NCI-H1694 (cell line): ENCODE measurements at places on chromosomes 13 and 19.
A peak's percentile ranks its signal among the peaks of the same experiment; 100 is the strongest.

GRCh38 chr13:114071991-114072390, 60.4 kb downstream of the RASA3 start:
- no peak for DNase-seq

GRCh38 chr13:112259511-112259910, 116.6 kb upstream of the SPACA7 start:
- no peak for DNase-seq

GRCh38 chr13:44104197-44104490, 224.4 kb downstream of the LACC1 start:
- DNase-seq = peak; percentile 90

GRCh38 chr19:57210381-57210780, 19.1 kb downstream of the ZNF264 start:
- no peak for DNase-seq

DNA sequence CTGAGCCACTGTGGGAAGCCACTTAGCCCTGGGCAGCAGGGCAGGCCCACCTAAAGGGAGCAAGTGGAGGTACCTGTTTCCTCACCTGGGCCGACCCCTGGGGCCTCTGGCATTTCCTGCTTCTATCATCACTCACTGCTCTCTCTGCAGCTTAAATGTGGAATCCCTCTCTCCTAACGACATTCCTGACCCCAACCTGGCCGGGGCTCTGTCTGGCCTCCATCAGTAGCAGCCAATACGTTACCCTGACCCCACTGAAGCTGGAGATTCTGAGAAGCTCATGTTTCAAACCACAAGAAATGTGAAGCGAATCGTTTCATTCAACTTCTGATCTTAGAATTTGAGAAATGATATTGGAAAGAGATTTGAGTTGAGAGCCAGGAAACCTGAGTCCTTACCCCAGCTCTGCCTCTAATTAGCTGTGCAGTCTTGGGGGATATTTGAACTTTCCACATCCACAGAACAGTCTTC, 39.9 kb downstream of the DOCK9 start:
- DNase-seq = no peak

- no peak for DNase-seq
Measured at GRCh38 chr13:49395878-49396380, 47.9 kb downstream of the CAB39L start.

GRCh38 chr19:31099515-31100205, 249.6 kb downstream of the TSHZ3 start:
- no peak for DNase-seq

GRCh38 chr19:49155820-49156346, 687 bp upstream of the HRC start:
- DNase-seq = no peak

DNA sequence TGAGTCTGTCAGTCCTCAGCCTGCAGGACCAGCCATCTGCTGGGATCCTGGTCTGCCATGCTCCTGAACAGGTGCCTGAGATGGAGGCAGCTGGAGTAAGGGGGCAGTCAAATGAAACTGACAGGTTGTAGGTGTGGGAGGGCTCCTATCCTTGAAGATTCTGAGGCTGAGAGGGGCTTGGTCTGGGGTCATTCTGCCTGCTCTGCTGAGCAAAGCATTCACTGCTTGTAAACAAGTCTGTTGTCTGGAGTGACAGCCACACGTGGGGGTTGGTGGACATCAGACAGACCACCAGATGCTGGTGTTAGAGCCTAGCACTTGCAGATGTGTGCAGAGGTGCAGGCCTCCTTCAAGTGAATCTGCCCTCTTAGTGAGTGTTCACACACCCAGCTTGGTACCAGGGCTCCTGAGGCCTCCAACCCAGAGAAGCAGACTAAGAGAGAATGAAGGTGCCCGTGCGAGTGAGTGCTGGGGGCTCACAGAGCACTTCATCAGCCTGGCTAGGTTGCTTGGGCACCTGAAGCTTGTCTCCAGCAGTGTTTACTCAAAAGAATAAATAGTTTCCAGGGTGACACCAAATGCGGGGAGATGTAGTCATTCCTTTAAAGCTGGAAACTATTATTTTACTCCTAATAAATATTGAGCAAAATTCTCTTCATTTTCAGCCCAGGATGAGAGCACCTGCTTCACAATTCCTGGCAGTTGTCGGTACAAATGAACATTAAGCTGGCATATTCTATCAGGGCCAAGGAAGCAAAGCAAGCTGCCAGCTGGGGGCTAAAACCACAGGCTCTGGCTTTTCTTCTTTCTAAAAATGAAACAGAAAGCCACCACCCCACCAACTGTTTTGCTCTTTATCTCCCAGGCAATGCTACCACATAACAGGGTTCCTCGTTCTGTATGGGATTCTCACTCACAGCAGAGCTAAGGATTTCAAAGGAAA, 82.3 kb downstream of the RNASEH2B start:
- peak; percentile 65 for DNase-seq

- no peak for DNase-seq
Measured at GRCh38 chr13:48961379-48961778, 14.3 kb upstream of the FNDC3A start.

GRCh38 chr19:48716562-48717291, 2.8 kb downstream of the MAMSTR start:
- DNase-seq = peak; percentile 96

DNA sequence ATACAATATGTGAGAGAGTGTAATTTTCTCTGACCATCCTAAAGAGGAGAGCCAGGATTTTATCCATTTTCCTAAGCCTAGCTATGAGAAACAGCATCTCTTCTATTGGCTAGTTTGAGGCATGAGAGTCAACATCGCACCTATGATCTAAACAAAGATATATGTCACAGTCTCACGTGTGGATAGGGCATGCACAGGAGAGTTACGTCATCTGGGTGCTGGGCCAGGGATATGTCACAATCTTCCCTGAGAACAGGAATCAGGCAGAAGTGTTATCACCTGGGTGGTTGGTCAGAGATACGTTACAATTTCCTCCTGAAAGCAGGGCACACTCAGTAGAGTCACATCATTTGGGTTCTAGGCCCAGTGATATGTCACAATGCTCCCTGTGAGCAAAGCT, 53.9 kb upstream of the ZNF730 start:
- no peak for DNase-seq

GRCh38 chr19:35559281-35559659, 4.2 kb downstream of the ATP4A start:
- no peak for DNase-seq

- no peak for DNase-seq
Measured at GRCh38 chr13:59230484-59231264, 933.1 kb downstream of the DIAPH3 start.

DNA sequence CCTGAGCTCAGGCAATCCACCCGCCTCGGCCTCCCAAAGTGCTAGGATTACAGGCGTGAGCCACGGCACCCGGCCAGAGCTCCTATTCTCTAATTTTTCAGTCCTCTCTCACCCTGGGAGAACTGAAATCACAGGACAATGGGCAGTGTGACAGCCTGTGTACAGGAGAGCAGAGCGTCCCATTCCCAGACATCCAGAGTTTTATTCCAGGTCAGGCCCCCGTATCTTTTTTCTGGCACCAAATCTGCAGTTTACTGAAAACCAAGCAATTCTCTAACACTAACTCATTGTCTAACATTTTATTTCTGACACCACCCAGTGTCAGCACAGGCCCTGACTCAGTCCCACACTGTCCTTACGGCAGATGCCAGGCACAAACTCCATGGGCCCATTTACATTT, 6.7 kb downstream of the ZNF708 start:
- no peak for DNase-seq

- no peak for DNase-seq
Measured at GRCh38 chr13:111868716-111869115, 198.2 kb upstream of the SOX1 start.
